GM12864 (cell line): ENCODE measurements at places on chromosomes 13 and 19.

DNA sequence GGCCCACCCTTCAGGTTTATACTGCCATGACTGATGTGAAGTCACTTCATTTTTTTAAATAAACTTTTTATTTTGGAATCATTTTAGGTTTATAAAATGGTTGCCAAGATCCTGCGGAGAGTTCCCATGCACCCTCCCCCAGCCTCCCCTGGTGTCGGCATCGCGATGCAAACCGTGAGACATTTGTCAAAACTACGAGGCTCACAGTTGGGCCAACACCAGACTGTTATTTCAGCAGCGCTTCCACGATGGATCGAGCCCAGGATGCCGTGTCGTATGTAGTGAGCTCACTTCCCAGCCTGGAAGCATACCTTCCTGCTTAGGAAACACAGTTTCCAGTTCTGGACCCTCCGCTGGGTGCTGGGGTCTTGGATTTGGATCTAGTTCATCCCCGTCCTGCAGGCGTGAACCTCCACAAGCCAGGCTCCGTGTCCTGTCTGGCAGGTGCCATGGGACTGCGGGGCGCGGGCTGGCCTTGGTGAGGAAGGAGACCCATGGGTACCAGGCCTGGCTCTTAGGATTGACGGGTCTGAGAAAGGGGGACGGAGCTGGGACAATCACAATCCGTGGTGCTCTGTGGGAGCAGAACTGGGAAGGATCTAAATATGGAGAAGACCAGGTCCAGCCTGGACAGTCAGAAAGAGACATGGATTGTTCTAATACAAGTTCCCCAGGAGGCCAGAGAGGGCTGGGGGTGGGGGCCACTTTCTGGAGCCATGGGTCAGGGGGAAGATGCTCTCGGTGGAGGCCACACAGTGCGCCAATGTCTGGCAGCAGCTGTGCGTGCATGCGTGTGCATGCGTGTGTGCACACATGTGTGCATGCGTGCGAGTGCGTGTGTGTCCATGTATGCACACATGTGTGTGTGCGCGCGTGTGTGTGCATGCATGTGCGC lies 2.4 kb upstream of the SBK2 start:
- no peak for DNase-seq

DNA sequence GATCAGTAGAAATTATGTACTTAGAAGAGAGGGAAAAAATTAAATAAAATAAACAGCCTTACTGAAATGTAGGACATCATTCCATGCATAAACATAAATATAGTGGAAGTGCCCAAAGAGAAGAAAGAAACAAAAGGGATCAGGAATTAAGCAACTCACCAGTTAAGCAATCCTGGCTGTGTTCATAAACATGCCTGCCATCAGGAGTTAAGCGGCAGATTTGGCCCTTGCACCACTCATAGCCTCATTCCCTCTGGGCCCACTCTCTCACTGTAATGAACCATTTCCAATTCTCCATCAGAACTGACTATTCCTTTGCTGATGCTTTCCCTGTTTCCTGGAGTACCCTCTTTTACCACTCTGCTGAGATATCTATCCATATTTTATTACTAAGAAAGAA lies 281.4 kb downstream of the LHFPL6 start:
- no peak for DNase-seq

- no peak for DNase-seq
These were observed 255.4 kb downstream of the COG6 start for GRCh38 chr13:39910833-39911232.

- no peak for DNase-seq
These were observed 23.2 kb downstream of the EGLN2 start for GRCh38 chr19:40822161-40822560.

GRCh38 chr13:24684600-24684998 lies 4.4 kb downstream of the ATP12A start:
- DNase-seq: no peak

DNA sequence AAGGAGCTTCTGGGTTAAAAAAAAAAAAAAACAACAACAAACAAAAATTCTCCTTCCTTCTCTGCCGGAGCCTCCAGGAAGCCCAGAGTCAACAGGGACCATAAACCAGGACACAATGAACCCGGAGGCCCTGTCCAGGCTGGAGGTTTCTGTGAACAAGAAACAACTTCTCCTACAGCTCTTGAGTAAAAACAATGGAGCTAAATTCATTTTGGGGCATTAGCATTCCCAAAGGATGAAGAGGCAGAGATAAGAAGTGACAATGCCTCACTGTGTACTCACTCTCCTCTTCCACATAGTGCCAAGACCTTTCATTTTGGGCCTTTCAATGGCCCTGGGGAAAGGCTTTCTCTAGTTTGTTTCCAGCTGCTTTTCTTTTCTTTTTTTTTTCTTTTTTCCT lies 9.0 kb downstream of the RHPN2 start:
- no peak for DNase-seq

- no peak for DNase-seq
These were observed 445.7 kb downstream of the RFC3 start for GRCh38 chr13:34263681-34264080.

- no peak for DNase-seq
These were observed 92.2 kb downstream of the SLC7A1 start for GRCh38 chr13:29503041-29503837.

DNA sequence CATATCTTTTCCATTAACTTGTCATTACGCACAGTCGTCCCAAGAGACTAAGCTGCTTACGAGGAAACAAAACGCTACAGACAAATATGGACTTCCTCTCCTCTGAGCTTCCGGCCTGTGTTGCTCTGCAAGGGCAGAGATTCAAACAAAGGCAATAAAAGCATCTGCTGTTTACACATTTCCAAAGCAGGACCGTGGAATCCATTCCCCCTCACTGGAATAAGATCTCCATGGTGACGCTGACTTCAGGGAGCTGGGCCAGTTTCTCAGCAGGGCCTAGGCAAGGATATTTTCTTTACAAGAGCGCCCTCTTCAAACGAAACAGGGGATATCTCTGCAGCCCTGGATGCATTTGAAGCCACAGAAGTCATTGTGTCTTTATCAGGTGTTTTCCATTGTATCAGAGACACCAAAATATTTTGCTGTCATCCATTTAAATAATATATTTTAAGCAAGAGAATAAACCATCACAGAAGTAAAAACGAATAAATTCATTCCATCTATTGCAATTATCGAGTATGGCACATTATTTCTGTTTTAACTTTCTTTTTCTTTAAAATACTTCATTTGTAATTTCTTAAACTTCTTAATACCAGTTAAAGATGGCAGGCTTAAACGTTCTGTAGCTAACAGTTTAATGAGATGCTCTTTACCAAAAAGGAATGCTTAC lies 177.5 kb downstream of the DCLK1 start:
- DNase-seq: no peak

GRCh38 chr19:14027856-14028450 lies at the start of gene RLN3:
RLN3 (plus strand) TSS chr19:14028148; CDS start chr19:14028205, 57 bp downstream.
- no peak for DNase-seq

- DNase-seq: no peak
These were observed 1.6 kb upstream of the BBC3 start for GRCh38 chr19:47232422-47233211.

- DNase-seq: no peak
These were observed 15.4 kb downstream of the ANKRD24 start for GRCh38 chr19:4197625-4198466.

DNA sequence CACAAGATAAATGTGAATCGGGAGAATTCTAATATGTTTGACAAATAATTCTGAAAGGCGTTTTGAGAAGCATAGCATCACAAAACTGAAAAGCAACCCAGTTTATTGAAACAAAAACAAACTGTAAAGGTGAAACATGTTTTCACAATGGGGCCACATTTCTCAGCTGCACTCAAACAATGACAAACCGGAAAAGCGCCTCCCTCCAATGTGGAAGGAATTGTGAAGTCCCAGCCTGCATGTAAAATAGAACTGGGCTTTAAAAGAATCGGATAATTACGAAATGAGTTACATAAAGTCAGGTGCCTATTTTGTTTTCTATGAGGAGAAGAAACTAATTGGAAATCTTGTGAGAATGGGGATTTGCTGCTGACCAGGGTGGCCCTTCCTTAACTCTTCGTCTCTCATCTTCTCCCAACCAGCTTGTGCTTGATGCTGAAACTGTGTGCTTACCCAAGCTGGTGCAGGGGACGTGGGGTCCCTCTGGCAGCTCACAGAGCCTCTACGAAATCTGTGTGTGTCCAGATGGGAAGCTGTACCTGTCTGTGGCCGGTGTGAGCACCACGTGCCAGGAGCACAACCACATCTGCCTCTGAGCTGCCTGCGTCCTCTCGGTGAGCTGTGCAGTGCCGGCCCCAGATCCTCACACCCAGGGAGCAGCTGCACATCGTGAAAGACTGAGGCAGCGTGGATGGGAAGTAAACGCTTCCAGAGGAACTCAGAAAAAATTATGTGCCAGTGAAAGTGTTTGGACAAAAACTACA lies 109.4 kb downstream of the SACS start:
- no peak for DNase-seq

- no peak for DNase-seq
These were observed 331.3 kb downstream of the KLF5 start for GRCh38 chr13:73390100-73390499.

DNA sequence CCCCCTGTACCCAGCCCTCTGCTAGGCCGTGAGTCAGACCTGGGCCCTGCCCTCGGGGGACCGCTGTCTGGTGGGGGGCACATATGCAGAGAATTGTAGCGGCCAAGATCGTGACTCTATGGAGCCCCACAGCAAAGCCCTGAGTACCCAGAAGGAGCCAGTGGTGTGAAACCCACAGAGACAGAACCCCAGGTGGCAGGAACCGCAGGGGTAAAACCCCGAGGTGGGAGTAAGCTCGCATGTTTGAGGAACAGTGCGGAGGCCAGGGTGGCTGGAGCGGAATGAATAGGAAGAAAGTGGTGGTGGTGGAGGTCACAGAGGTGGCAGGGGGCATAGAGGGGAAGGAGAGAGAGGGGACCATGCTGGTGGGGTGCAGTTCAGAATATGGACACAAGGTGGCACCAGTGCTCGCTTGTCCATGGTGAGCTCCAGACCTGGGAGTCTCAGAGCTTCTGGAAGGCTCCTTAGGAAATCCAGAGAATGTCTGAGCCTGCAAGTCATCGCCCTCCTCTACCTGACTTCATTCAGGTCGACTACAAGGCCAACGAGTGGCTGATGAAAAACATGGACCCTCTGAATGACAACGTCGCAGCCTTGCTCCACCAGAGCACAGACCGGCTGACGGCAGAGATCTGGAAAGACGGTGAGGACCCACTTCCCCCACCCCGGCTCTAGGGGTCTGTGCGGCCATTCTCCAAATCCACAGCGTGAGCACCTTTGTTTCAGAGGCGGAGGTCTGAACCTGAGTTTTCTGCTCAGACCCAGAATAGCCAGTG lies 48.9 kb downstream of the MYH14 start:
- DNase-seq: no peak

DNA sequence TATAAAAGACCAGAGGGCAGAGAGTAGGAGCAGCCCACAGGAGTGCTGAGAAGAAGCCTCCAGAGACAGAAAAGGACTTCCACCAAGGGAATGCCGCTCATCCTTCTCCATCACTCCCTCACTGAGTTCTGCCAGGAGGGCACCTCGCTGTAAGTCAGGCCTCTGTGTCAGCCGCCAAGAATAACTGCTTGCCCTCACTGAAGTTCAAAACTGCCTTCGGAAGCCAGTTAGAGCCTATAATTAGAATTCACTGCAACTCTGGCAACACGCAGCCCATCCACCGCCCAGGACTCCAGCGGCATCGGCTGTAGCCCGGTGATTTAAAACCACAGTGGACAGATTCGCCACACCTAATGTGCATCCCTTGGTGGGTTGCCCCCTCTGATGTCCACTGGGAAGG lies 281.8 kb upstream of the ZNF507 start:
- DNase-seq: no peak

DNA sequence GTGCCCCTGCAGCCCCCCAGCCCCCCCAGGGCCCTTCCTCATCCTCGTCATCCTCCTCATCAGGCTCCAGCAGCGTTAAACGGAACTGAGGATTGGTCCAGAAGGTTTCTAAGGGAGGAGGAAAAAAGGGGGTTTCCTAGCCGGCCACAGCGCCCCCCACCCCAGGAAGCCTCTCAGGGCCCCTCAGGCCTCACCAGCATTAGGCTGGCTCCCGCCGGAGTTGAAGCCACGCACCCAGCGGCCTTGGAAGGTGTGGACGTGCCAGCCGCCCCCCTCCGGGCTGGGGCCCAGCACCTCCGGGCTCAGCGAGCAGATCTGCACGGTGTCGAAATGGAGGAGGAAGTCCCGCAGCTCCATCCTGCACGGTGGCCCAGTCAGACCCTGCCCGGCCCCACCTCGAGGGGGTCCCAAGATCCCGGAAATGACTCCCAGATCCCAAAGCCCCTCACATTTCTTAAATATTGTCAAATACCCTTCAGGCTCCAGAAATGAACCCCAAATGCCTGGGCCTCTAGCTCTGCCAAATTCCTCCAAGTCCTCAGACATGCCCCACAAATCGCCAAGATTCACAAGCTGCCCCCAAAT lies 6.9 kb downstream of the CAPN12 start:
- DNase-seq: no peak

DNA sequence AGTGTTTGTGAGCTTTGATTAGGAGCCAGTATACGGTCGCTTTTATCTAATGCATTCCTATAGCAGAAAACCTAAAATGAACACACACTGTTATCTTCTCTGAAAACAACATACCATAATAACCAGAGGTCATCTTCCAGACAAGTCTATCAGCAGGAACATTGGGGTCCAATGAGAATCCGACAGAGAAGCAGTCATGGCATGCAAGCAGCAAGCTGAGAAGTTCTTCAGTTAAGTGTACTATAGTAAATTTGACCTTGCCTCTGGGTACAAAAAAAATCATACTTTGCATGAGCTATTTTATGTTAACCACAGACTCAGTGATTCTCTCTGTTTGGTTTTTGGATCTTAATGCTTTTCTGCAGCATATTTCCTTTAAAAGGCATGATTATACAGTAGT lies 1505.1 kb downstream of the PCDH9 start:
- DNase-seq: no peak

DNA sequence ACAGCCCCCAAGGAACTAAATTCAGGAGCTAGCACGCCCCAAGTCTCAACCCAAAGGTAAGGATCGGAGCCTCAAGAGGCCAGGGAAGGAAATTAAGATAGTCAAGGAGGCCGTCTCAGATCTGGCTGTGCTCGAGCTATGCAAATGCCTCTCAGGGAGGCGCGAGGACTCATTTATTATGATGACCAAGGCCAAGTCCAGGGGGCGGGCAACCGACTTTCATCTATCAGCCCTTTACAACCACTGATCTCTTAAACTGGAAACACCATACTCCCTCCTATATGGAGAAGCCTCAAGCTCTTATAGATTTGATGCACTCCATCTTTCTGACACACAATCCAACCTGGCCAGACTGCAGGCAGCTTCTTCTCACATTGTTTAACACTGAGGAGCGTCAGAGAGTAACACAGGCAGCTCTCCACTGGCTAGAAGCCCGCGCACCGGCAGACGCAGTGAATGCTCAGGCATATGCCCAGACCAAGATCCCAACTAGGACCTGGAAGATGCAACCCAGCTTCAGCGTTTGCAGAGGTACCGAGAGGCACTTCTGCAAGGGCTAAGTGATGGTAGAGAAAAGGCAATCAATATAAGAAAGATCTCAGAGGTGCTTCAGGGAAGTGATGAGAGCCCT lies 9.6 kb upstream of the SLC15A1 start:
- DNase-seq: no peak

DNA sequence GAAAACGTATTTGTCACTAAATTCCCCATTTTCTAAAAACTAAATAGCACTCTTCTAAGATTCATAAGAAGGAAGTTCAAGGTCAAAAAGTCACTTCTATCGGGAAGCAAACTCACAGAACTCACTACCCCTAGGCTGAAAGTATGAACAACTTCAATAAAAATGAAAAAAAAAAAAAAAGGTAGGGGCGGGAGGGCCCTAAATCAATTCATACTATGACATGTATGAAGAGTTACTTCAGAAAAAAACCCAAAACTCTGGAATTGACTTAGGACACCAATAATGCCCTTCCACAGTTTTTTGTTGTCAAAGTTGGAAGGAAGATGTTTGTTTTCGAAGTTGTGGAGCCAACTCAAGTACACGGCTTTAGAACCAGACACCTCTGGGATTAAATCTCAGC lies 1.1 kb downstream of the SUCLA2 start:
- DNase-seq: no peak
